ENCODE measurements at places on chromosomes 16 and 17. TPM values are rescaled to one million over a fixed set of nuclear protein-coding genes. Genes with fewer than 3 reads are reported as not detected.

Gene MYH1
- total RNA-seq = not detected

Gene CUEDC1
- 60.8 TPM for total RNA-seq

Gene CDK5RAP3
- 105 TPM for total RNA-seq

Gene TNP2
- total RNA-seq = not detected

Gene SEPHS2
- 51.1 TPM for total RNA-seq

Gene PYY
- total RNA-seq = not detected

Gene GUCY2D
- total RNA-seq = not detected

Gene SLC6A2
- total RNA-seq = 0.08 TPM

Gene B9D1
- 50.0 TPM for total RNA-seq

Gene INCA1
- 1.3 TPM for total RNA-seq

Gene ADAD2
- not detected for total RNA-seq

Gene NPIPA3
- total RNA-seq = 1.5 TPM

Gene BLTP2
- total RNA-seq = 62.9 TPM

Gene CNTNAP1
- 7.4 TPM for total RNA-seq

Gene QRICH2
- 1.7 TPM for total RNA-seq

Gene ZP2
- total RNA-seq = not detected

Gene NPIPB8
- 0.33 TPM for total RNA-seq

Gene SLFN13
- 4.2 TPM for total RNA-seq

Gene CLDN7
- 0.97 TPM for total RNA-seq

Gene HP
- 0.53 TPM for total RNA-seq

Gene CCL16
- not detected for total RNA-seq

Gene PLA2G10
- total RNA-seq = 0.27 TPM

Gene SKAP1
- total RNA-seq = 0.18 TPM

Gene FOXJ1
- 0.40 TPM for total RNA-seq

Gene ZACN
- 0.16 TPM for total RNA-seq

Gene HOXB13
- 2.4 TPM for total RNA-seq

Gene GJD3
- total RNA-seq = 0.31 TPM

Gene WNK4
- 1.3 TPM for total RNA-seq

Gene SLC12A3
- not detected for total RNA-seq

Gene GNG13
- not detected for total RNA-seq
